ENCODE measurements at places on chromosomes 3 and 15.

DNA sequence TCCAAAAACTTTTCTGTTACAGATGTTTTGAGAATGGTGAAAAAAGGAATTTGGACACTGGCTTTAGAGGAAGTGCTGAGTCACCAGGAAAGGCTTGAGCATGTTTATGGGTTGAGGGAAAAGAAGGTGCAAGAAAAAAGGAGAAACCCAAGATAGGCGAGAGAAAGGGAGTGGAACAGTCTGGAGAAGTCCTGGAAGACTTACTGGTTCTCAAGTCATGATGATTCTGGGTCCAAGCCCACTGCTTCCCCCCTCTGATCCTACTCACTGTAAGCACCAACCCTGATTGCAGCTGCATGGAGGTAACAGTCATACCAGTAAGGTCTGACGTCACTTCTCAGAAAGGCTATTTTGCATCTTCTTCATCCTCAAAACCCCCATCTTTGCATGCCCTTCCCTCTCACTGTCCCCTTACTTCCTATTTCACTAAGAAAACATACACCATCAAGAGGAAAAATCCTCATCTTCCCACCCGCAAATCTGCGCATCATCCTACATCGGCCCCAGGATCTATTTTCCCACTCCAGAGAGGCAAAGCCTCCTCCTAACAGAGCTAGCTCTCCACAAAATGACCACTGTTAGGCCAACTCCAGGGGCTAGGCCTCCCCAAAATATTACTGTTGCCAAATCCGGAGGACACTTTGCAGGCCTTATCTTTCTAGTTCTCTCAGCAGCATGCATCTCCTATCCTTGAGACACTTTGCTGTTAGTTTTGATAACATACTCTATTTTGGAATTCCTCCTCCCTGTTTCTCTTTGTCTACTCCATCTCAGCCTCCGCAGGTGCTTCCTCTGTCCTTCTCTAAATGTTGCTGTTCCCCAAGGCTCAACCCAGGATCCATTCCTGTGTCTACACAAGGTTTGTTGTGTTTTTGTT, 3.2 kb upstream of the ATP13A3 start:
- no peak for DNase-seq

GRCh38 chr15:23422946-23423708, 23.9 kb downstream of the GOLGA6L2 start:
- DNase-seq: no peak

DNA sequence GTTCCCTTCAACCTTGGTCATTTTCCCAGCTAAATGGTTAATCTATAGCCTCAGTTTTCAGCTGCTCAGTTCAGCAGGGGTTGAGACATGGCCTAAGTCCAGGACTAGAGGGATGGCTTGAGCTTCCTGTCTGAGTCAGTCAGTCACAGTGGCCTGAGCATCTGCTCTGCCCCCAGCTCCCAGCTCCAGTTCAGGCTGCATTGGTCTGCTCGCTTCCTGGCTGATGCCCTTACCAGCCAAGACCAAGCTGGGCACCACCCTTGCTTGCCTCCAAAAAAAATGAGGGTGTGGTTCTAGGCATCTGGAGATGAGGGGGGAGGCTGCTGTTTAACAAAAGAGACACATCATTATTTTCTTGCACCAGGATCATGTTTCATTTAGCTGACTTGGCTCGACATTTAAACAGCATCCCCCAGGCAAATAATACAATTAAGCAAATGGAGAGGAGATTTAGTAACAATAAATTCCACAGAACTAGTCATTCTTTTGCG, 70.7 kb downstream of the WNT5A start:
- DNase-seq: no peak

DNA sequence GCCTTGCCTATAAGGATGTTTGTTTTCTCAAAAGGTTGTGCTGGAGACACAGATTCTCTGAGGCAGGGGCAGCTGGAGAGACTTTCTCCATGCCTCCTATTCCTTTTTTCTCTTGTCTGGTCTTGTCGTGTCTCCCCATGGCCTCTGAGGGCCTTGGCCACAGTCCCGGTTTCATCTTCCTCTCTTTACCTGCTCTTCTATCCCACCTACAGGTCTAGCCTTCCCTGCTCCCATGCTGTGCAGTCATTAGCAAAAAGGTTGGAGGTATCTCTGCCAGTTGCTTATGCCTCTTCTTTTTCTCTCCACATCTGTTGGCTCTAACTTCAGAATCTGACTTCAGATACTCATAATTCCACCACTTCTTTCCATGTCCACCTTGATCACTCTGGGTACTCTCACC, 191.1 kb downstream of the IL20RB start:
- DNase-seq: no peak

- no peak for DNase-seq
Observed at GRCh38 chr15:73028031-73028430, 24.2 kb upstream of the NEO1 start.

All from stimulated activated CD4-positive, alpha-beta T cell treated with anti-CD3 and anti-CD28 coated beads, TNF-alpha, amount 100 ng/mL, for 4 hours (primary cell).